Stimulated activated naive B cell treated with anti-CD40 and anti-IgM and Interleukin-4, amounts not matched to agents 10 μg/mL and 1 μg/mL and 100 μg/mL, for 72 hours (primary cell): ENCODE measurements at places on chromosomes 4 and X.

DNA sequence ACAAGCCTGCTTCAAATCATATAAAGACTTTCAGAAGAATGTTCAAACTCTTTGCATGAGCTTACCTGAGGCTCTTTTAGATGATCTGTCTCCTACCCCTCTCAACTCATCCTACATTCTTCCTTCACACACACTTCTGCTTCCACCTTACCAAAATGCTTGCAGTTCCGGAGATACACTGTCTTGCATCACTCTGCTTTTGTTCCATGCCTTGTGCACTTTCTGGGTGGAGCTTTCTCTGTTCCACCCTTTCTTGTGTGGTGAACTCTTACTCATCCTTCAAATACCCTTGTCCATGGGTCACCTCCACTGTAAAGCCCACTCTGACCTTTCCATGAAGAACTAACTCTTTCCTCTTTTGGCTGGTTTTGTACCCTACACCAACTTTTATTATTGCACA, 18.4 kb upstream of the MGST2 start:
- DNase-seq = no peak

- DNase-seq = no peak
These were observed 126.3 kb downstream of the RAPGEF2 start for GRCh38 chr4:159229164-159229563.

DNA sequence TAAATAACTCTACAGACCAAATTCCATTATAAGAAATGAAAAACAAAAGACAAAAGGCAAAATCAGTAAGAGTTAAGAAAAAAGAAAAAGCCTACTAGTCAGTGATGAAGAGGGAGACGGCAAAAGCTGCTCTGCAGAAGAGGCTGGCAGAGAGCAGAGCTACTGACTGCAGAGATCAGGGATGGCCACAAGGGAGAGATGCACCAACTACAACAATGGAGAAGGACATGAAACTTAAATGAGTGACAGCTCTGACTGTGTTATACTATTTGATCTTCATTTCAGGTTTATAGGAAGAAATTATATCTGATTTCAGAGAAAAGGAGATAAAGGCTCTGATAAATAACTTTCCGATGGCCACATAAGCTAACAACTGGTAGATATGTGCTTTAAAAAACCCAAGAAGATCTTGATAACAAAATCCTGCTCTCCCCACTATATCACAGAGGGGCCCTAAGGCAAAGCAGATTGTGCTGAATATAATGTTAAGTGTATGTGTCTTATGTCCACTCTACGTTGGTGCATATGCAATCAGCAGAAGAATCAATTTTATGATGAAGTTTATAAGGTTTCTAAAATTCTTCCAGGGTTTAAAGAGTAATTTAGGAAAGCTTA, 58.4 kb upstream of the COX18 start:
- DNase-seq = no peak

GRCh38 chr4:158993891-158994290, 109.0 kb upstream of the RAPGEF2 start:
- no peak for DNase-seq

DNA sequence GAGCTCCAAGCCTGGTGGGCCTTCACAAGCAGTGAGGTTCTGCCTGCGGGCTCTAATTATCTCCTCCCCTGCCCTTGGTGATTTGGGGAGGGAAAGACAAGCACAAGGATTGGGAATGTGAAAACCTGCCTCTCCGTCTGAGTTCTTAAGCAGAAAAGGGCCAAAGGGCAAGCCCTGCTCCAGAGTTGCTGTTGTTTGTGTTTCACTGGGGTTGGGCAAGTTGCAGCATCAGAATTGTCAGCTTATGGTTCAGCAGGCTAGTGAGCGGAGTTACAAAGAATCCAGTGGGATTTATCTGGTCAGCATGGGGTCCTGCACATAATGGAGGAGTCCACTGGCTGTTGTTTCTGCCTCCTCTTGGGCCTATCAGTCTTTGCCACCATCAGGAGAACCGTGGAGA, 60.5 kb downstream of the NHS start:
- no peak for DNase-seq

DNA sequence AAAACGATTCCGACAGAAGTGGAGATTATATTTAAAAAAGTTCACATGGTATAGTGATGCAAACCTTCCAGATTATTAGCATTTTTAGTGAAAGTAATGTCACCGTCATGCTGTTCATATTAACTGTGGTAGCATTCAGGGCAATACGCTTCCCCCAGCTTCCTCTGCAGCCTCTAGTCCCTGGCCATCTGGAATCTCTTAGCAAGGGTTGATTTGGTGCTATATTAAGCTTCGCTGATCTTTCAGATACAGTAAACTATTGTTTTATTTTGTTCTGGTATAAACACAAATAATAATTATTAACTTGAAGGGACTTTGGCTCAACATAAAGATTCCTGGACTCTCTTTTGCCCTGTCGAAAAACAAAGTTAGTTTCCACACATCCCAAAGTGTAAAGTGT, 1080.5 kb upstream of the TENM3 start:
- no peak for DNase-seq

DNA sequence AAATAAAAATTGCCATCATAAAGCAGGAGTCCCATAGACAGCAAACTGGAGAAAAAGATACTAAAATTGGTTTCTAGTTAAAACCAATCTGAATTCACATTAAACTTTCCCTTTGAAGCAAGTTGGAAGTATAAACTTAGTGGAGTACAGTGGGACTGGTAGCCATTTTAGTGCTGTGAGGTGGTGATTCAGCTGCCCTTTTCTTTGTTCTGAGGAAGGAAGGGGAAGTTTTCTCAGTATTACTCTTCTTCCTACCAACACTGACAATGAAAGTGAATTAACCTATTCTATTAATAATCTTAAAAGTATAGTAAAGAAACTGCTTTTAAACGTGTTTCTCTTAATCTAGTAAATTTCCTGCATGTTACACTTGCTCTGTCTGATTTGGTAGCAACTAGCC, 36.7 kb downstream of the SLC9A6 start:
- no peak for DNase-seq

DNA sequence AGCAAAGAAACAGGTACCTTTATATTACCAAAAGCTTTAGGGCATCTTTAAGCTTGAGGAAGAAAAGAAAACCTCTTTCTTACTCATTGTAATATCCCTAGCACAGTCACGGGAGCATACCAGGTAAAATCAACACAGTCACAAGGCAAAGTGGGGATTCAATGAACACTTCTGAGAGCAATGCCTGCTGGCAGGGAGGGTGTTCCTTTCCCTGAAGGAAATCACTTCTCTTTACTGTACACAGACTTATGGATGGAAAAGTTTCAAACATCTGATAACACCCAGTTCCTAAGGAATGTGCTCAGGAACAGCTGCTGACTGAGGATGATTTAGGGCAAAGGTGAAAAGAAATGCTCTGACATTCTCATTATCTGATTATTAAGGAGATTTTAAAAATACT, 94.8 kb downstream of the MAML3 start:
- DNase-seq = no peak

DNA sequence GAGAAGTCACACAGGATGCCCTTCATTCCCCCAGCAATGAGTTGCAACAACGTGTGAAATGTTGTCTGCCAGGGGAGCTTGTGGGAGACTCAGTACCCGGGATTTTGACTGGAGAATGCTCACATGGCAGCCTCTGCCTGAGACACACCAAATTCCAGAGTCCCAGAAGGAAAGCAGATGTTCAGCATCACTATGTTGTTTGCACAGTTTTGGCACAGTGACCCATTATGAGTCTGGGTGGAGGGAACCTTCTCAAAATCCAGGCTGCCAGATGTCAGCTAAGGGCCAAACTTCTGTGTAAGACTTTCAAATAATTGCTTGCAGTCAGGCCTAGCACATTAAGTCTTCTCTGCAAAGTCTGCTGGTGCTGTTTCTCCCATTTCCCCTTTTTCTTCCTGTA, 1029.7 kb upstream of the TENM3 start:
- no peak for DNase-seq

GRCh38 chrX:13327666-13328065, 7.8 kb upstream of the ATXN3L start:
- no peak for DNase-seq

GRCh38 chr4:1968686-1969295, 40.0 kb downstream of the NELFA start:
- DNase-seq = no peak

- peak; percentile 22 for DNase-seq
These were observed 51.0 kb downstream of the GUCY1B1 start for GRCh38 chr4:155809835-155810234.

- no peak for DNase-seq
These were observed 46.7 kb downstream of the C4orf46 start for GRCh38 chr4:158624889-158625478.

DNA sequence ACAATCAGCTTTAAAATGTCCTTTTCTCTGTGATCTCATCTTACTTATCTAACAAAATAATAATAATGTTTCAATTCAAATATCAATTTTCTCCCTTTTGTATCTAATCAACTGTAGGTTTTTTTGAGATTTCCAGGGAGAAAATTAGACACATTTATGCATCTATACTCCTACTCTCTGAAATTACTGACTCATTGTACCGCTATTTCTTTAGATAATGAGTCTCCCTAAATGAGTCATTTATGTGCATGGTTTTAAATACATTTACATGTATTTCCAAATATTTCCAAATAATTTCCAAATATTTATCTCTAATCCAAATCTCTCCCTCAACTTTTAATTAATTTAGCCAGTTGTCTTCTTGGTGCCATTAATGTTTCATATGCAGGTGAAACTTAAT, 621.0 kb downstream of the TECRL start:
- no peak for DNase-seq

GRCh38 chrX:153956044-153956907, 11.8 kb upstream of the RENBP start:
- no peak for DNase-seq

GRCh38 chrX:107552930-107553329, 75.4 kb upstream of the PRPS1 start:
- no peak for DNase-seq

GRCh38 chr4:136383082-136383481, 1149.2 kb downstream of the PCDH18 start:
- DNase-seq = no peak

- DNase-seq = no peak
These were observed 35.3 kb upstream of the WAS start for GRCh38 chrX:48648336-48648751.

DNA sequence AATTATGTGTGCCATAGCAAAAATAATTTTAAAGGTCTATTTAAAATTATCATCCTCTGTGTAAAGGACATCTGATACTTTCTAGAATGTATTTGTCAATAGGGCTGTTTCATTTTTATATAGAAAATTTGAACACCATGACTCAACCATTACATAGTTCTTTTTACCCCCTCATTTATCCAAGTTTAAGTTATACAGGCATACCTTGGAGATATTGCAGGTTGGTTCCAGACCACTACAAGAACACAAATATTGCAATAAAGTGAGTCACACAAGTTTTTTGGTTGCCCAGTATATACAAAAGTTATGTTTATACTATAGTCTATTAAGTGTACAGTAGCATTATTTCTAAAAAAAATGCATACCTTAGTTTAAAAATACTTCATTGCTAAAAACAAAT, 130.4 kb downstream of the MSL3 start:
- DNase-seq = no peak

DNA sequence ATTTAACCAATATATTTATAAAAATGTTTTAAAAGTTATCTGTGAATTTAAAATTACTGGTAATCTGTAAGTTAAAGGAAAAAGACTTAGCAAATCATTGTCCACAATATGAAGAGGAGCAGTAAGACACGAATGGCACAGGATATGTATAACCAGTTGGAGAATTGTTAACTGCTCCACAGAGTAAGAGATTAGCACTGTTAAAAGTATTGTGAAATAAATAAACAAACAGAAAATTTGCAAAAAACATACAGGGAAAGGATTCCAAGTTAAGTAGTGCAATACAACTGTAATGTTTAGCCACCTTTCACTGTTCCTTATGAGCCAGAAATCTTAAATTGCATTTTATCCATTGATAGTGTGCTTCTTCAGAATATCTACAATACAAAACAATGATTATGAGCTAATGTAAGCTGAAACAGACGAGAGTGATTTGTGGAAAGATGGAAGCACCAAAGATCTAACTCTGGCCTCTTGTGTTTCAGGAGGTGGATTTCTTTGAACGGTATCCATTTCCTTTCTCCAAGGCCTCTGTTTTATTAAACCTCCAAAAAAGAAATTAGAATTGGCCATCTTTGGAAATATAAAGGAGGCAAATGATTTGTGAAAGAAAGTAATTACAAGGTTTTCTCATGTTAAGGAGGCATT, 188.4 kb downstream of the UNC5C start:
- DNase-seq = no peak

DNA sequence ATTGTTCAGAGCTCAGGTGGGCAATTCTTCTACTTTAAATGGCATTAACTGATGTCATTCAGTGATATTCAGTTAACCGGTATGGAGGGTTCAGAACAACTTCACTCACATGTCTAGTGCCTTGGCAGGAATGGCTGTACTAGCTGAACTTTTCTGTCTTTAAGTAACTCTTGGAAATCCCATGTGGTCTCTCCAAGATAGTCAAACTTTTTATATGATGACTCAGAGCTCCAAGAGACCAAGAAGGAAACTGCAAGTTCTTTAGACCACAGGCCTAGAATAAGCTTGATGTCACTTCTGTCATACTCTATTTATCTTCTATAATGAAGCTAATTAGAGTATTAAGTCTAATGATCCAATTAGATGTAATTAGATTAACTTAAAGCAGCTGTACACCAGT, 24.9 kb downstream of the LHFPL1 start:
- DNase-seq = no peak

DNA sequence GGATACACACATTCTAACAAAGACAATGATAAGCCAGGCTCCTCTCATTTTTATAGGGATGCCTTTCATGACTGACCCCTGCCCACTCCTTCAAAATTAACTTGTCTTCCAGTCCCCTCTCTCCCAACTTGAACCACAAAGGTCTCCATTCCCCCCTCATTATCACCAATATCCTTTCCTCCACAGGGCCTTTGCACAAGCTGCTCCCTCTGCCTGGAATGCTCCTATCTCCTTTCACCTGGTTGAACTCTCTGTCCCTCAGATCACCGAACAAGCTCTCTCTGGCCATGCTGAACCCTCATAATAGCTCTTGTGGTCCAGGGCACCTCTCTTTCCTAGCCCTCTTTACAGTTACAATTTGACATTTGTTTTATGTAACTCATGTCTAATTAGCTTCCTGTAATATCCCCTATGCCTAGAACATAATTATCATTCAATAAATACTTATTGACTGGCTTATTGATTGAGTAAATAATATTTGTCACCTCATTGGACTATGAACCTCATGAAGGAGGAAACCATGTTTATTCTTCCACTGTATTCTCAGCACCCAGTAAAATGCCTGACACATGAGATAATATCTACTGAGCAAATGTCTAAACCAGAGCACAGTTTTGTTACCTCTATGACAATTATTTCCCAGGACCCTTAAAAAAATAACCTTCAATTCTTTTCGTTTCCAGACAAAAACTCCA, 266.3 kb upstream of the RASGEF1B start:
- DNase-seq = no peak

GRCh38 chr4:65193985-65194384, 476.3 kb downstream of the EPHA5 start:
- no peak for DNase-seq
